K562 (cell line): ENCODE measurements at places on chromosomes 1 and 21.

- no peak for DNase-seq
These were observed 77.5 kb downstream of the KCND3 start for GRCh38 chr1:111911776-111912515.

GRCh38 chr1:207647671-207648333 is 2.9 kb downstream of the CR1L start:
- DNase-seq: no peak

DNA sequence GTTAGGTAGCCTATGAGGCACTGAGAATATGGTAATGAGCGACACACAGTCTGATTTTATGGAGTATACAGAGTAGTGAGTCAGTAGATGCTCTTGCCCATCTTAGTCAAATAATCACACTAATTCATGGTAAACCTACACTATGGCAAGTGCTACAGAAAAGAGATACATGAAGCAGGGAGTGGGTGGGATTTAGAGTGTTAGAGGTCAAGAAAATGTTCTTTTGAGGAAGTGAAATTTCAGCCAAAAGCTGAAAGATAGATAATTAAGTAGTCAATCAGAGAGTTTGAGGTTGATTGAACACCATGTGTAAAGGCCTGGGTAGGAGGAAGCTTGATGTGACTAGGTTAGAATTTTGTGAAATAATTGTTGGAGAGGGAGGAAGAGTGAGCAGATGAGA is 14.7 kb downstream of the MDM4 start:
- DNase-seq: no peak

DNA sequence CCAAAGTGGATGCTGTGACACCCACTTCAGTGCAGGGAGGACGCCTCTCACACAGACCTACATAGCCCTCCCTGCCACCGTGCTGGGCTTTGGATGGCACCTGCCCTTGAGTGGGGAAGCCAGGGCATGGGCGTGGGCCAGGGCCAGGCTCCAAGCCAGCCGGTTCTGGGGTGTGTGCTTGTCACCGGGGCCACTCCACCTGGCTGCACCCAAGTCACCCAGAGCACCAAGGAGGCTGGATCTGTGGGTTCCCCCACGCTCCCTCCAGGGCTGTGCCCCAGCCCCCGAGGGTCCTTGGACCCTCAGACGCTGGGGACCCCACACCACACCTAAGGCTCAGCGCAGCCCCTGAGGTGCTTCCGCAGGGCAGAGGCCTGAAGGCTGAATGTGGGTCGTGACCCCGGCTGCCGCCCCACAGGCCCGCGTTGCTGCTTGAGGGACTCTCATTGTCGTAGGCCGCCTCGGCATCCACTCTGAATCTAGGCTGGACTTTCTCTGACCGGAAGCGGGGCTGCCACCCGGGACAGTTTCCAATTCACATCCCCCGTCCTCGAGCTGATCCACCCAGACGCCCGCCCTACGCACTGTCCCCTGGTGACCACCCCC is 1.5 kb downstream of the MXRA8 start:
- no peak for DNase-seq

DNA sequence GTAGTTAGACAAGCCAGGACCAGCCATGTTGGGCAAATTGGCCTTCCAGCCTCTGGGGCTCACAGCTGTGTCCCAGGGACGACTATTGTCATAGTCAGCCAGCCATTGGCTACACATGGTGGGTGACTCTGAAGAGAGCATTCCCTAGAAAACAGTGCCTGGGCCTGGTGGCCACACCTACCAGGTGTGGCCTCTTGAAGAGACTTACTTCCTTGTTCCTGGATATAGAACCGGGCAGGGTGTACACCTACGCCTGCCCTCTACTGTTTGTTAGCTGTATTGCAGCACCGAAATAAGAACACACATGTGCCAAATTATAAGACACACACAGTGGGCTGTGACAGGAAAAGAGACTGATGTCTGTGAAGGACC is 134.6 kb upstream of the ARHGEF16 start:
- peak; percentile 79 for DNase-seq

DNA sequence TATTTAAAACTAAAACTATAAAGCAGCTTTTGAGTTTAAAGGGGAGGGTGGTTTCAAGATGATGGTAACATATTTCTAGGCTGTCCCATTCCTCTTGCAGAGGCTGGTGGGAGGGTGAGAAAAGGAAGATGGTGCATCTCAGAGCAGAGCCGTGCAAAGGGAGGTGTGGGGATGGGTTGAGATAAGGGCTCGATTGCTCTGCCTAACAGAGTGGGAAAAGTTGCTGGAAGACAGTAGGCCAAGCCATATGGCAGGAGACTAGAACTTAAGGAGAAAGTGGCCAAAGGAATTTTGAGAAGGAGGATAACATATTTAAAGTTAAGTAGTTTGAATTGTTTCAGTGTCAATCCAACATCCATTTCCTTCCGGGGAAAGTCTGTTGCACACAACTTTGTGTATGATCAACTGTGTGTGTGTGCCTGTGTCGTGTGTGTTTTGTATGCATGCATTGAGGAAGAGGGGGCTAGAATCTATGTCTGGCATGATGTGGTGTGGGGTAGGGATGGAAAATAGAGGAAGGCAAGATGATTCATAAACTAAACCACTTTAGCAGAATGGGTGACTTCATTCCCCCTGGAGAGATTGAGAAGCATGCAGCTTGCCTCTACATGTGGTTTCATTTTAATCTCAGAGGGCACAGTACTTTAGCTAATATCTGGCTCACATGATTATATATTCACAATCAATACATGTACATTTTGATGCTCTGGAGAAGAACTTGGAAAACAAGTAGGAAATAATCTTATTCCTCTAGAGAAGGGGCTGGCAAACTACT is 145.0 kb upstream of the DNAH14 start:
- no peak for DNase-seq

DNA sequence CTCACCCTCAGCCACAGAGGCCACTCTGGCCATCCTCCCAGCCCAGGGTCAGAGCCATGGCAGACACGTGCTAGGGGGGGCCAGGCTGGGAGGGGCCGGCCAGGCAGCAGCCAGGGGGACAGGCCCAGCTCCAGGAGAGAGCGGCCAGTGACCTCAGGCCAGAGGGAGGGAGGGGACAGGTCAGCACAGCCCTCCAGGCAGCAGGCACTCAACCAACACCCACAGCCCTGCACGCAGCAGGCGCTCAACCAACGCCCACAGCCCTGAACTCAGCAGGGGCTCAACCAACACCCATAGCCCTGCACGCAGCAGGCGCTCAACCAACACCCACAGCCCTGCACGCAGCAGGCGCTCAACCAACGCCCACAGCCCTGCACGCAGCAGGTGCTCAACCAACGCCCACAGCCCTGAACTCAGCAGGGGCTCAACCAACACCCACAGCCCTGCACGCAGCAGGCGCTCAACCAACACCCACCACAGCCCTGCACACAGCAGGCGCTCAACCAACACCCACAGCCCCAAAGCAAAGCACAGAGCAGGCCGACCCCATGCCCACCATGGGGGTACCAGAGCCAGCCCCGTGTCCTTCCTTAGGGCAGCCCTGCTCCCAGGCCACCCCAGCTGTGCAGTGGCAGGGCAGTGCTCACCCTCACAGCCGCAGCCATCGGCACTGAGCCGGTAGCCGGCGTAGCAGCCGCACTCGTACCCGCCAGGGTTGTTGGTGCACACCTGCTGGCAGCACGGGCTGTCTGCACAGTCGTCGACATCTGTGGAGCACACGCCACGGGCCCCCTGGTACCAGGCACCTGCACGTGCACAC is 55.9 kb downstream of the ARHGEF16 start:
- DNase-seq: no peak

DNA sequence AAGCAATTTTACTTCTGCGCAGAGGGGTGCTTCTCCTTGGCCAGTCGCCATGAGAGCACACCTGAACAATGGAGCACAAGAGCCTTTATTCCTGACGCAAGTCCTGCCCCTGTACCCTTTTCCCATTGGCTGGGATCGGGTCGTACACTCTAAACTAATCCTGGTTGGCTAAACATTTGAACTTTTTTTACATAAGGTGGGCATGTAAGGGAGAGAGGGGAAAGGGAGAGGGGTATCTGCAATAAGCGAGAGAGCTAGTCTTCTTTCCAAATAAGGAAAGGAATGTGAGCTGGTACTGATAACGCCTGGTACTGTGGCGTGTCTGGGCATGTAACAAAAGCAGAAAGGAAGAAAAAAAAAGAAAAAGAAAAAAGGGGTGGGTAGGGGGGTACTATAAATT is 21.8 kb downstream of the MFSD2A start:
- peak; percentile 8 for DNase-seq
